Right ventricle myocardium inferior (tissue), 1 donor: ENCODE measurements at places on chromosomes 1 and 21. TPM values are rescaled to one million over a fixed set of nuclear protein-coding genes. Genes with fewer than 3 reads are reported as not detected.

- no peak for DNase-seq
Measured at GRCh38 chr1:53274026-53274425, 35.7 kb upstream of the MAGOH start.

GRCh38 chr1:116431870-116432500 is 58.9 kb downstream of the ATP1A1 start:
- no peak for DNase-seq

DNA sequence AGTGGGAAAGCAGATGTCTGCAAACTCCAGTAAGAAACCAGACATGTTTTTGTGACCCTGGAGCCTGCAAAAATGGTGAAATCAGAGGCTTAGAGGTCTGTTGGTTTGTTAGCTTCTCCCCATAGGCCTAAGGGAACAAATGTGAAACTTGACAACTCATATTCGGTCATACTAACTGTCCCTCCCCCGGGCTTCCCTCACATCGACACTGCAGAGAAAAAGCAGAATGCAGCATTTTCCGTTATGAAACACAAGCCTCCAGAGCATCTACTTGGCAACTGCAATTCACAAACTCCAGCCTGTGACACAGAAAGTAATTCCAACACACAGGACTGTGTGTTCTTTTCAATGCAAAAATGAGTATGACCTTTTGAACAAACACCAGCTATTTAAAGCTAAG is 3.7 kb downstream of the KCNA2 start:
- no peak for DNase-seq

Gene SAMSN1
- total RNA-seq = 2.4 TPM
